ENCODE measurements at places on chromosomes 6 and 20.
A peak's percentile ranks its signal among the peaks of the same experiment; 100 is the strongest.

GRCh38 chr20:53699906-53700305, 106.3 kb upstream of the ZNF217 start:
- DNase-seq: no peak

DNA sequence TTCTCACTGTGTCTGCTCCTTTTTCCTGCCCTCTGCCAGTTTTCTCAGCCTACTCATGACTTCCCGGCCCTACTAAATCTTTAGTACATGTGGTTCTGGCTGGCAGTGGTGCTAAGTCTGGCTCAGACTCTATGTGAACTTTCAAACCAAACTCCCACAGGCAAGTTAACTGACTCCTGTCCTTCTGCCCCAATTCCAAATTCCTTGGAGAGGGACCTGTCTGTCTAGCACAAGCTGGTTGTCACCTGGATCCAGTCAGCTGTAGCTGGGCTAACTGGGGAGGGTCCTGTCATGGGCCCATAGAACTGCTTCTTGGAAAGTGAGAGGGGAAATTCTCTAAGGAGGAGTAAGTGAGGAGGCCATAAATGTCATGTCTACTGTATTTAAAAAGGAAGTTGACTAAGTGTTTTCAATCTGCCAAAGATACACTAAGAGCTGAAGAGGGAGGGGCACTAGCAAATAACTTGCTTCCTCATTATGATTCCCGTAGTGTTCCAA, 240.1 kb downstream of the KCNQ5 start:
- DNase-seq: peak; percentile 76

DNA sequence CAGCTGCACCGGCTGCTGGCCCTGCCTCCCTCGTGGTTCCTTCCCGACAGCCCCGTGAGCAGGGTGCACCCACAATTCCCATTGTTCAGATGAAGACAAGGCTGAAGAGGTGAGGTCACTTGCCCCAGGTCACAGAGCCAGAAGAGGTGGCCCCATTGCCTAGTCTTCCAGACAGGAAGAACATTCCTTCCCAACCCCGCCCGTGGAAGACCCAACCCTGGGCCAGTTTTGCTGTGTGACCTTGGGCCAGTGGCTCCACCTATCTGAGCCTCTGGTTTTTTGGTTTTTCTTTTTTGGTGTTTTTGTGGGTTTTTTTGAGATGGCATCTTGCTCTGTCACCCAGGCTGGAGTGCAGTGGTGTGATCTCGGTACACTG, 61.7 kb downstream of the RIPOR3 start:
- no peak for DNase-seq

DNA sequence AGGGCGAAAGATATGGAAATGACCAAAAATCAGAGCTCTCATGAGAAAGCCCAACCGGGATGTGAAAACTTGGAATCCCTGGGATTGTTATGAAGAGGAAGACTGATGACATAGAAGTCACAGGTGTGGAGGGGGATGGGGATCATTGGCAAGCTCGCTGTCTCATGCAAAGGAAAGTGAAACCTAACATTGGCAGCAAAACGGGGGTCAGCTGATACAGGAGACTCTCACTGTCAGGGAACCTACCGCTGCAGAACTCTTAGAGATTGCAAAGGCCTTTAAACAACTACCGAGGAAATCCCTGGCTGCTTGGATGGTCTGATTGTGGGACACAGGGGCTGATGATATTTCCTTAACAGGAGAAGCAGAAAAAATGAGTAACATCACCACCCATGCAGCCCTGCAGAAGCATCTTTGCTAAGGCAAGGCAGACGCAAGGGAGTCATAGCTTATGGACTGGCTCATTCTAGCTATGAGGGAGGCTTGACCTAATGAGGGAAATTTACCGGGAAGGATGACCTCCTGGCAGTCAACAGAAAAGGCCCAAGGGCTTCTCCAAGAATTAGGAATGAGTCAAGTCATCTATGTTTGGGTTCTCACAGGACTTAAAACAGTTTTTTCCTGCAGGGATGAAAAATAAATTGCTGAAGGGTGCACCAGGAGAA, 7.0 kb downstream of the MUC21 start:
- DNase-seq: no peak

DNA sequence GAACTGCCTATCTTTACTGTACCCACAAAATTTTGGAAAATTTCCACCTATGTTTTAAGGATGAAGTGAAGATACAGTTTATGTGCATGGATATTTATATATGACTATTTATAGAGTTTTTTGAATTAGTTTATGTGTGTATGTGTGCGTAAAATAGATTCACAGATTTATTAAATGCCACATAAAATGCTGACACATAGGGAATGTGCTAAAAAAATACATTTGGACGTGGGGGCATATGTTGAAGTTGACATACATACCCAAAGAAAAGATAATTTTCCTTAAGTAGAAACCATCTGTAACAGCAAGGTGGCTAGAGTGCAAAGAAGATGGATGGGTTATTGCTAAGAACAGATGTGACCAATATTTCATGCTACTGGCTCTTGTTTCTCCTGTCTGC, 302.1 kb upstream of the RNF217 start:
- no peak for DNase-seq

DNA sequence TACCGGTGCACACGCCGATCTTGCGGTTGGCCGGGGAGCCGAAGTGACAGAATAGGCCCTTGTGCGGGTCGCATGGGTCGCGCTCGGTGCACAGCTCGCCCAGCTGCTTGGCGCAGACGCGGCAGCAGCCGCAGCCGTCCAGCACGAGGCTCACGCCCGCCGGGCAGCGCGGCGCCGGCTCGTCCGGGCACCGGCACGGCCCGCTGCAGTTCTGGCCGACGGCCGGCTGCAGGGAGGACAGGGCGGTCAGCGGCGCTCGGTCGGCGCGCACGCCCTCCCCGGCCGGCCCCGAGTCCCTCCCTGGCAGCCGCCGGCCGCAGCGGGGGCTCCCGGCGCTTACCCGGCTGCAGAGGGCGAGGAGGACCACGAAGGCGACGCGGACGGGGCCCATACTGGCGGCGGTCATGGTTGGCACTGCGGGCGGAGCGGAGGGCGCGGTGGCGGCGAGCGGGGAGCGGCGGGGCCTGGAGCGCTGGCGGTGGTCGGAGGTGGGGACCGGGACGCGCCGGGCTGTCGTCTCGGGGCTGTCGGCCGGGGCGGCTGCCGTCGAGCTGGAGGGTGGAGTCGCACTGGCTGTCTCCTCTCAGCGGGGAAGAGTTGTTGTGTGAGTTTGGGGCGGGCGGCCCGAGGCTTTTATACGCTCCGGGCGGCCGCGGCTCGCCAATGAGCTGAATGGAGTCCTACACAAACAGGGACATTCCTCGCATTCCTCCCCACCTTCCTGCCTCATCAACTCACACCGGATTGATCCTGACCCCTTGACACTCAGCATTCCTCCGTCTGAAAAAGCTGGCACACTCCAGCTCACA, at the start of gene CCN2:
TSS of gene CCN2 (minus strand) at position 606 of the 809 bp plus-strand sequence. CDS start at position 406, 200 bp downstream.
- peak; percentile 98 for DNase-seq

GRCh38 chr6:165806126-165806810, 143.2 kb upstream of the PDE10A start:
- DNase-seq: no peak

GRCh38 chr6:51959744-51960383, 127.5 kb downstream of the PKHD1 start:
- peak; percentile 11 for DNase-seq

- DNase-seq: peak; percentile 83
Observed at GRCh38 chr6:136657666-136658065, 107.4 kb upstream of the MAP7 start.

- DNase-seq: no peak
Observed at GRCh38 chr20:38141204-38141888, 23.7 kb downstream of the TGM2 start.

GRCh38 chr6:18481870-18482269, 94.7 kb downstream of the RNF144B start:
- no peak for DNase-seq

- peak; percentile 98 for DNase-seq
Observed at GRCh38 chr6:34243901-34244884, 4.6 kb downstream of the SMIM29 start.

DNA sequence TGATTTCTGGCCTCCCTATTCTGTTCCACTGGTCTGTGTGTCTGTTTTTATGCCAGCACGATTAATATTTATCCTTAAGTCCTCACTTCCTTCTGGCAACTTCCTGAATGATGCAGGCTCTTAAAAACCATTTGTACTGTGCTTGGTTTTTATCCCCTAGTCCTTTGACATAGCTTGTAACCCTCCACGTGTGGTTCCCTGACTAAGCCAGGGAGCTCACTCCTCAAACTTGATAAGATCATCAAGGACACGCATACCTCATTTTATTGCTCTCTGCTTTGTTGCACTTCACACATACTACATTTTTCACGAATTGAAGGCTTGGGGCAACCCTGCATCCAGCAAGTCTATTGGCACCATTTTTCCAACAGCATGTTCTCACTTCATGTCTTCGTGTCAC, 166.4 kb upstream of the UST start:
- no peak for DNase-seq

DNA sequence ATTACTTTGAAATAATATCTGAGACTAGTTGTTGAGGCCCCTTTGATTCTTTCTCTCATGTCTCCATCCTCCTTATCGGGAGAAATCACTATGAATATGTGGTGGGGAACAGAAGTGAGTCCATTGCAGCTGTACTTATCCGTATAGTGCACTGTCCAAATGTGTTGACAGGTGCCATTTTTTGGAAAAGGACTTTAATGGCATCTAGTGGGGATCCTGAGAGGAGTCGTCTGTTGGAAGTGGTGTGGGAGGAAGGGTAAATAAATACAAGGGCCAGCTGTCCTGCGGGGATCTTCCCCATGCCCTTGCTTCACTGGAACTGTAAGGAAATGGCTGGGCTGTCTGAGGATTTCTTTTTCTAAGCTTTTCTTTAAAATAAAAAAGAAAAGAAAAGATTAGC, 19.4 kb downstream of the TPX2 start:
- DNase-seq: no peak

- DNase-seq: peak; percentile 90
Observed at GRCh38 chr20:58219342-58219700, 9.1 kb downstream of the ANKRD60 start.

DNA sequence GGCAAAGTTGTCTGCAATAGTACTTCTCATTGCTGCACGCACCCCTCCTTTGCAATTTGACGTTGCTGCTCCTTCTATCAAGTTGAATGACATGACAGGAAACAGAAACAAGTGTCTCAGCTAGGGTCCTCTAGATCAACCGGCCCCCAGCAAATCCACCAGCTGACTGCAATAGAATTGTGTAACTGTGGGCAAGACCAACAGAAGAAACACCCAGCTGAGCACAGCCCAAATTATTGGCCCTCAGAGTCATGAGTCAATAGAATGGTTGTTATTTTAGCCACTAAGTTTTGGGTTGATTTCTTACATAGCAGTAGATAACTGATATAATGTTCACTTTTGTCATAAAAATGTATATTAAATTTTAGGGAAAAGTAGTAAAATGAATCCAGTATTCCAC, 202.7 kb downstream of the MAFB start:
- no peak for DNase-seq

DNA sequence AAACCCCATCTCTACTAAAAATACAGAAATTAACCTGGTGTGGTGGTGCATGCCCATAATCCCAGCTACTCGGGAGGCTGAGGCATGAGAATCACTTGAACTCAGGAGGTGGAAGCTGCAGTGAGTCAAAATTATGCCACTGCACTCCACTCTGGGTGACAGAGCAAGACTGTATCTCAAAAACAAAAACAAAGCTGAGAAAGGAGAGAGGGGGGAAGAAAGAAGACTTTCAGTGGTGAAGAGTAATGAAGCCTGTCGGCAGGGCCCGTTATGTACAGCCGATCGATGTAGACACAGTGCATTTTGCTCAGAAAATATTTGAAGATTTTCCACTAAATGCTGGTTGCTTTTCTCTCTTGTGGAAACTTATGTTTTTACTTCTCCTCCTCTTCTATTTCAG, 13.8 kb downstream of the VAPB start:
- no peak for DNase-seq

GRCh38 chr6:84467296-84467695, 239.9 kb upstream of the CEP162 start:
- peak; percentile 26 for DNase-seq

DNA sequence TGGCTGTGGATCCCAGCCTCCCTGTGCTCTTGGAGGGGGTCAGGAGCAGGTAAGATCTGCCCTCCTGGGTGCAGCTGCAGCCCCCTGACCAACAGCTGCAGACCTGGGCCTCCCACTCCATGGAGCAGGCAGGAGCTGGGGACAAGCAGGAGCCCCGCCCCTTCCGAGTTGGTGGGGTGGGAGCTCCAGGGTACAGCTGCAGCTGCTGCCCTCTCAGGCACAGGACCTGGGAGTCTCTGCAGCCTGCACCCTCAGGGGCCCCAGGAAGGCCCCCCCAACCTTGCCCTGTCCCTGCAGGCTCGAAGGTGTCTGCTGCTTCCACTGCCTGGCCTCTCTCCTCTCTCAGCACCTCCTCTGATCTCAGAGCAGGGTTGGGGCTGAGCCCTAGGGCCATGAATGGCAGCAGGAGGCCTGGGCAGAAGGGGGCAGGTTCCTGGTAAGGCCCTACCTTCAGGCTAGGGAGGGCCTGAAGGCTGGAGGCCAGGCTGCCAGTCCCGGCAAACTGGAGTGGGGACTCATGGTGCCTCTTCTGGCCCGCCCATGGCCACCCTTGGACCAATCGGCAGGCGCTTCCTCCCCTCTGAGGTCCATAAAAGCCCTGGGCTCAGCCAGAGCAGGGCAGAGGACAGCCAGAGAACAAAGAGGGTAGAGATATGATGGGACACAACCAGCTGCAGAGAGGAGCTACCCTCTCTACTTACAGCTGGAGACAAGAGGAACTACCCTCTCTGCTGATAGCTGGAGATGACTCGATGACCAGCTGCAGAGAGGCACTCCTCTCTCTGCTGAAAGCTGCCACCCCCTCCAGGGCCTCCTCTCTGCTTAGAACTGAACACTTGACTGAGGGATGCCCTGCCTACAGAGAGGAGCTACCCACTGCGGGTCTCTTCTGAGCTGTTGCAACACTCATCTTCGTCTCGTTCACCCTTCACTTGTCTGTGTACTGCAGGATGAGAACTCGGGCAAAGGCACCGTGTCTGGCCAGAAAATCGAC, 7.8 kb upstream of the PACSIN1 start:
- peak; percentile 32 for DNase-seq

DNA sequence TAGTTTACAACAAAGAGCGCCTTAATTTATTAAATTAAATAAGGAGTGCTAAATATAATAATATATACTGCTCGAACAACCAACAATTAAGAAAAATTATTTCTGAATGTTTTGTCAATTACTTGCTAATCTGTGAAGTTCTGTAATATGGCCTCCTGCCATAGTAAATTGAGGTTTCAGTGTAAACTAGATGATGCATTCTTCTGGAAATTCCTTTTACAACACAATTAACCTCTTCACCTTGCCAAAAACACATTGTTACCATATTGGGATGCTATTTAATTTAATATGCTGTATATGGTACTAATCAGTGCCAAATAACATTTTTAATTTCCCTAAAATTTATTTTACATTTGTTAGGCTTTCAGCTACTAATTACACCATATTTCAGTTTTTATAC, 808.4 kb upstream of the CITED2 start:
- DNase-seq: no peak
